ENCODE measurements at places on chromosomes 5 and 9.

DNA sequence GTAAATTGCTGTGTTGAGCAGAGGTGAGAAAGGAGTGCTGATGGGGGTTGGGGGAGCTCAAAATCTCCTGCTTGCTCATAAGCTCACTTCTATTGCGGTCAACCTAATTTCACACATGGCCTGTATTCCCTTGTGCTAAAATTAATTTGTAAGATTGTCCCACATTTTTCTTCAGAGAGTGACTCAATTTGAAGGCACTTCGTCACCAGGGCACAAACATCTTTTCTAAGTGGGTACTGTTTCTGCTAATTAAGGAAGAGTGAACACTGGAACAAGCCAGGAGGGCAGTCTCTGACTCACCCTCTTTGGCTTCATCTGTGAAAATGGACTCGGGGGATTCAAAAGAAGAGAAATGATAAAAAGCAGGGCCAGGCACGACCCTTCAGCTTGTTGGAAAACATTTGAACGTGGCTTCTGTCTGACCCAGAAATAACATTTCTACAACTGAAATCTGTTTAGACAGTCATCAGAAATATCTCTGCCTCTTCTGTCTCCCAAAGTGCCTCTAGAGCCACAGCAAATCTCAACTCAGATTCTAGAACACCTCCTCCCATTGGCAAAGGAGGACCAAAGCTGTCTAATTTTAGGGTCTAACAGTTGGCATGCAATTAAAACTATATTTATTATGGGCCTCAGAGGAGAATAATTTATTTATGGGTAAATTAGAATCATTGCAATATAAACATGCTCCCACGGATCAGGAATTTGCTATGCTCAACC is 49.8 kb downstream of the FEM1C start:
- DNase-seq, result peak; percentile 53

DNA sequence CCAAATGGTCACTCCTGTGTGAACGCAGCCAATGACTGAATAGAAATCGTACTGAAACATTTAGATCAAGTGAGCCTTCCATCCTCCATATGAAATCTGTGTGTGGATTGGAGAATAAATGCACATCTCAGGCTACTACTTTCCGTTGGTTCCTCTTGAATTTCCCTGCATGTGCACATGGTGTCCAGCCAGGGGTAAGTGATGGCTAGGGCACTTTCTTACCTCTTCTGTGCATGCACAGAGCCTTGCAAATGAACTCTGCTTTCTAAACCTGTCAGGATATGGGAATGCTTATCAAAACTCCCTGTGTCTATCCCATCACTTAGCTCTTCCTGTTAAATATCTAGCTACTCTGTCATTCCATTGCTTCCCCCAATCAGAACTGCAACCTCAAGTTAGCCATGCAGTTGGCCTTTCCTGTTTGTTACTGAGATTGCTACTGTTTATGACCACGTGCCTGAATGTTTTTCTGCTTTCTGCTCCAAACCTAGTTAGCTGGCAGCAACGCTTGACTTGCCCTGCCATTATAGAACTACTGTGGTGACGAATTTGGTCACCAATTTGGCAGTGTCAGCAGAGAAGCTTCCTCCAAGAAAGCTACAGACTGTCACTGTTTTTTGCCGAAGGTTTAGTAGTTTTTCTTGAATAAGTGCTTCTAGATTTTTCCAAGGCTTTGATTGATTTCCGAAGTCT is 661.6 kb downstream of the LRRC70 start:
- no peak for DNase-seq

DNA sequence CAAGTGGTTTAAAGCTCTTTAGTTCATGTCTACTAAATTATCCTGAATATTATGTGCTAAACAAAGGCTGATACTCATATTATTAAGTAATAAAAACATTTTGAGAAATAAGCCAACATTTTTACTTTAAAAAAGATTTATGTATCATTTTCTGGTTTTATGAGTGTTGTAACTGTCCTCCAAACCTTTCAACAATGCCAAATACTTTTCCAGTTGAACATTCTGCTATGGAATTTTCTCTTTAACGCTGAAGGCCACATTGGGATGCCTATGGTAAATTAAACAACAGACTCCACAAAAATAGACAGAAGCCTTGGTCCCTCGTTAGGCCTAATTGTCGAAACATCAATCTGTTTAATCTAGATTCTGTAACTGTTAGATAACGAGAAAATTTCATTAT is 131.3 kb downstream of the GLIS3 start:
- no peak for DNase-seq

DNA sequence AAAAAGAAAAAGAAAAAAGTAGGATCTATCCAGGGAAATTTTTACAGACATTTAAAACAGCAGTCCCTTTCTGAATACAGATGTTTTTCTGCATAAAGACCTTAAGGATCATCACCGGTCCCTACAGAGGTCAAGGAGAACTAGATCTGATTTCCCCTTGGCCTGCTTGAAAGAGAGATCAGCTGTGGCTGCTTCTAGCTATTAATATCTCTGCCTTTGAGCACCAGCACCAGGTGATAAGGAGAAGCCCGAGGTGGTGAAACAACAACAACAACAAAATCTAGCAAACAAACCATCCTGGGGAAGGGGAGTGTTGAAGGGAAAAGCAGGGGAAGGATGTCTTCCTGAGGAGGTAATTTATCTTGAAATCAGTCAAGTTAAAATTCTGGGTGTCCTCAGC is 42.1 kb downstream of the ZNF366 start:
- no peak for DNase-seq

DNA sequence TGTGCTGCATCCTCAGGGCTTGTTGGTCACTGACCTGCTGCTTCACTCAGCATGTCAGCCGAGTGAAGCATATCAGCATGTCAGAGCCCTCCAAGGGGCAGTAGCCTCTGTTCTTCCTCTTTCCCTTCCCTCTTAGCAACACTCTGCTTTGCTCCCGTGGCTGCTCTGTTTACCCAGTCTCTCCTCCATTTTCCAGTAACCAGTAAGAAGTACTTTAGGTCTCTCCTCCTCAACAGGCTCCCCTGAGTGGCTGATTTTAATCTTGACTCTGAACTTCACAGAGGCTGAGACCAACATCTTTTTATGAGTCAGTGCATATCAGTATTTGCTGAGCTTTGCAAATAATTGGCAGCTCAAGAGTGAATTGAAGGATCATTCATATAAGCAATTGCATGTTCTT is 18.6 kb upstream of the ADRB2 start:
- DNase-seq, result no peak
